Hematopoietic multipotent progenitor cell treated with erythropoietin and hydrocortisone succinate and interleukin-3 and kit ligand, for 15 days (in vitro differentiated cells): ENCODE measurements at places on chromosomes 1 and 21.

DNA sequence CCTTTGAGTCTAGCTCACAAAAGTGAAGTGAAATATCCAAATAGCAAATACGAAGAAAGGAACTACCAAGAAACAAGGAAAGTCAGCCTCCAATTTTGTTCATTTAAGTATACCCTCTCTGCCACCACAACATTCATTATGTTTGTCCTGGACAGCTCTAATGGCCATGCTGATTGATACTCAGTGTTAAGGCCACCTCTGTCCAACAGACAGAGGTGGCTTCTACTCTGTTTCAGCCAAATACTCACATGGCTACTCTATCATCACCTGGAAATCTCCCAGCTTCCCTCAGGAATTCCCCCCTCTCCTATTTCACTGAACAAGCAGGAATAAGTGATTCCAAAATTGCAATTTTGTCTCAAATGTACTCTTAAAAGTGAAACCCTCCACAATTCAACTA lies 10.7 kb downstream of the APP start:
- DNase-seq = no peak

DNA sequence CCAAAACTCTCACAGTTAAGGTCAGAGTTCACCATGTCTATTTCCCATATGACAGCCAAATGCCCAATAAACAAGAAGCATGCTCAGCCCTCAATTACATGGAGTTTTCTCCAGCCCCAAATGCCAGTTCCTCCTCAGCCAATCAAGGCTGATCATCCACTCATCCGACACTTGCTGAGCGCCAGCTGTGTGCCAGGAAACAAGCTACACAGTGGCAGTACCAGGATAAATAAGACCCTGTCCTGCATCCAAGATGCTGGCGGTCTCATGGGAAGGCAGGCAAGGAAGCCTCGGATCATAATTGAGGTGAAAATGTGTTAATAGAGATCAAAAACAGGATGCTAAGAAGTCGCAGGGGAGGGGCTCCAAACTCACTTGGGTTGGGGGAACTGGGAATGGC lies 7.7 kb downstream of the ZBTB17 start:
- DNase-seq = no peak

DNA sequence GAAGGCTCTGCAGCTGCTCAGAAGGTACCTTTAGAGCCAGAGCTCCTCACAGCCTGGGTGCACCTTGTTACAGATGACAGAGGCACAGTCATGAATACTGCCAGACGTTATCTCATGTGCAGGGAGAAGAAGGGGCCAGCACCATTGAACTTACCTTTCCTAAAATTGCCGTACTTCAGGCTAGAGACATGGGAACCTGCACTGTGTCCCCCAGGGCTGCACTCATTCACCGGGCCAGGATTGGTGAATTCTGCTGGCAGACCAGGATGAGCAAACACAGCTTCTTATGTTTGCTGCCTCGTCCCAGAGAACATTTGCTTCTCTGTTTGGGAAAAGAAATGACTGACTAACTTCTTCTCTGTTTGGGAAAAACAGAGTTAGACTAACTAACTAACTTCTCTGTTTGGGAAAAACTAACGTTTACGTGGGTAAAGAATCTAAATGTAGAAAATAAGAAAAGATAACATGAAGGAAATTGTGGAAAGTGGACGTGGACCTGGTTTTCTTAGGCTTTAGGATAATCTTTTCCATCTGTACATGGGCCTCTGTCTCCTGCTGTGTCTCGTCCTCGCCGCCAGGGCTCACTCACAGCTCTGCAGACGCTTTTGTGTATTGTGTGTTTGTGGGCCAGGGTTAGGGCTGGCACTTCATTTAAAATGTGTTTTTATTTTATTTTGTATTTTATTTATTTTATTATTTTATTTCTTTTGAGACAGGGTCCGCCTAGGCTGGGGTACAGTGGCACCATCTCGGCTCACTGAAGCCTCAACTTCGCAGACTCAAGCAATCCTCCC lies 9.9 kb downstream of the OBSCN start:
- DNase-seq = no peak

DNA sequence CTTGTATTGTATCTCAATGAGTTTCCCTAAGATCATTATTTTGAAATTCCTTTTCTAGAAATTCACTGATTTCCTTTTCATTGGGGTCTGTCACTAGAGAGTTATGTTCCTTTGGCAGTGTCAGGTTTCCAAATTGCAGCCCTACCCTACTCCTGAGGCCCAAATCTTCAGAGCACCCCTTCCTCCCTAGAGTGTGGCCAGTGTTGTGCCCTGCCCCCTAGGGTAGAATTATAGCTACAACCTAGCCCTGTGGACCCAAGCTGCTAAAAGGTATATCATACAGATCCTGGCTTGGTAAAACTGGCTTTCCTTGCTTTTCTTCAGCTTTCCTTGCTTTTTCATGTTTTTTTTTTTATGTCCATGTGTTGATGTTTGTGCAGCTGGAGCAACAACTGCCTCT lies 60.7 kb downstream of the DIPK1A start:
- DNase-seq = no peak

- DNase-seq = no peak
These were observed 31.6 kb upstream of the NBL1 start for GRCh38 chr1:19612530-19612929.

GRCh38 chr1:202682477-202682876 lies 27.8 kb downstream of the SYT2 start:
- DNase-seq = no peak

GRCh38 chr1:85179522-85179921 lies 21.3 kb downstream of the SYDE2 start:
- no peak for DNase-seq

DNA sequence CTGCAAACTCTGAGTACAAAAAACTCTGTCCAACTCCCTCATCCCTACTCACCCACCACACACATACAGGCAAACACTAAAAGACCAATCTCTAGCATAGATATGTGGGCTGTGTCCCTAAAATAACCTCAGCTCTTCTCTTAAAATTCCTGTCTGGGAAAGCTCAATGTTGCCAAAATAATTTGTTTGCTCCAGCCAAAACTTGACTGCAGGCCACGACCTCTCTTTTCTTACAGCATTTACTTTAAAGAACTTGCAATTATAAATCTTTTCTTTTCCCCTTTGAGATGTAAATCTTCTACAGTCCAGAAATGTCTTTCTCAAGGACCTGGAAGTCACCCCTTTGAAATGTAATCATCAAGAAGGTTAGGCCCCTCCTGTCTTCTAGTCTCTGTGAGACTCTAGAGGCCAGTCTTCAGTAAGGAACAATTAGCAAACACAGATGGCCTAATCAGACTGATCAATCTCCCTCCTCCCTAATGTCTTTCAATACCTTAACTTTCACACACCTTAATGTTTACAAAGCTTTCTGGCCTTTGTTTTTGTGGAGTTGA lies 483.6 kb upstream of the RGS18 start:
- no peak for DNase-seq

DNA sequence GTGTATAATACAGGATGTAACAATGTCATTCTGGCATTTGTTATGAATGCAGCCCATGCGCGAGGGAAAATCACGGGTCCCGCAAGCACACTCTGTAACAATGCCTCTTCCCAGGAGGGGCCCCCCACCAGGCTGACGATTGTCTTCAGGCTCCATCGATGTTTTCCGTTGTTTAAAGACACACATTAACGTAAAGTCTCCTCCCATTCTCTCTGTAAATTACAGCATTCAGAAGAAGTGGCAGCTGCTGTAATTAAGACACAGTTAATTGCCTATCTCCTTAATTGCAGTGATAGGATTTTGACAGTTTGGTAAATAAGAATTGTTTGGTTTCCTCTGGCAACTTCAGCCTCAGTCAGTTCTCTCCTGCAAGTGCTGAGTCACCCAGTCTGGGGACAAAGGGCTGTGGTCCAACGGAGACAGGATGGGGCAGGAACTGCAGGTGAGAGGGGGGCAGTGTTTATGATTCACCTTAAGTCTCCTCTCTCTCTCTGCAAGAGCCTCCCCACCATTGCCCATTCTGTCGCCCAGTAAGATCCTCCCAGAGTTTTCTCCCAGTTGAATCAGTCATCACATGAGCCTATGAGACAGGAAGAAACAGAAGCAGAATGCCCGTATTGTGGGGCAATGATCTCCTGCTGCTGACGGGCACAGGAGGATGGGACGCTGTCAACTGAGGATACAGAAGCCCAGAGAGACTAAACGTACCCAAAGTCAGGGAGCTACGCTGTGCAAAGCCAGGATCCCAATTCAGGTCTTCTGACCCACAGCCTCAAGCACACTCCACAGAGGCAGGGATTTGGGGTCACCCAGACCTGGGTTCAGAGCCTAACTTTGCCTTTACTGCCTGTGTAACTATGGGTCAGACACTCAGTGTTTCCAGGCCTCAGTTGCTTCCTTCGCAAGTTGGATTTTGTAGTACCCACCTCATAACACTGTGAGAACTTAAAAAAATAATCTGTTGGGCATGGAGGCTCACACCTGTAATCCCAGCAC lies 110.0 kb downstream of the ADSS2 start:
- DNase-seq = no peak

DNA sequence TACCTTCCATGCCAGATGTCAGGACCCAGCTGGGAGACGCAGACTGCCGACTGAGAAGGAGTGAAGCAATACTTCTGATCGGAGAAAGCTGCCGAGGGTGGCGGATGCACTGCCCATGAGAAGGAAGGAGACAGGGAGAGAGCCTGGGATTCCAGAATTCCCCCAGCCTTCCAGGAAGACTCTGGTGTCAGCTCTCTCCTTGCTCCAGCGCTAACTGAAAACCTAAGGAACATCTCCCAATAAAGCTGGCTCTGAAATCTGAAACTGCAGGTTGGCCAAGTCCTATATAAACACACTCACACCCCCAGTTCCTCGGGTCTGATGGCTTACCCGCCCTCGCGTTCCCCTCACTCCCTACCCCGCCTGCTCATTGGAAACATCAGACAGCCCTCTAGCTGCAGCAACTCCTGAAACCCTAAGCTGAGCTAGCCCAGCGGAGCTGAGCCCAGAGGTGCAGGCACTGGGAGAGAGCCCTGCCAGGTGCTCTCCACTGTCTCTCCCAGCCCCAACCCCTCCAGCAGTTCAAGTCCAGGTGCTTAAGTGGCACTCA lies 52.3 kb downstream of the PLEKHA6 start:
- no peak for DNase-seq

- no peak for DNase-seq
These were observed 263.6 kb upstream of the USP24 start for GRCh38 chr1:55478742-55479141.

DNA sequence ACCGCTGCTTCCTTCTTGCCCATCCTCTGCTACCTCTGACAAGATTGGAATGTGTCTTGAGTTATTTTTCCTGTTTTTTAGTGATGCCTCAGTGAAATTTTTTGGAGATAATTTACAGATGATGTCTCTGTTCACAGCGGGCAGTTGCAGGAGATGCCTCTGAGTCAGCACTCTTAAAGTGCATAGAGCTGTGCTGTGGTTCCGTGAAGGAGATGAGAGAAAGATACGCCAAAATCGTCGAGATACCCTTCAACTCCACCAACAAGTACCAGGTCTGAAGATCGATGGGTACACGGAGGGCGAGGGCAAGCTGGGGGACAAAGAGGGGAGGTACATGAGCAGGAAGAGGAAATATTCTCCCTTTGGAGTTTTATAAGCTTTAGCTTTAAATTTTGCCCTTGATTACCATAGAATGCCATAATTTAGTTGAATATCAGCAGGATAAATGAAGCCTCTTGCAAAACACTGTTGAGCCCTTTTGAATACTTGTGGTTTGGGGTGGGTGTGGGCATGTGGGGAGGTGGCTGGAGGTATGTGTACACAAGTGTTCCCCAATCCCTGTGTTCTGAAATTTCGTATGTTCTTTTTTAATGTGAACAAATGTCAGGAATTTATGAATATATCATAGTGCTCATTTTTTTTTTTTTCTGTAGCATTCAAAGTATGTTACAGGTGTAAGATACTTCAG lies 19.8 kb downstream of the ATP1A1 start:
- no peak for DNase-seq

DNA sequence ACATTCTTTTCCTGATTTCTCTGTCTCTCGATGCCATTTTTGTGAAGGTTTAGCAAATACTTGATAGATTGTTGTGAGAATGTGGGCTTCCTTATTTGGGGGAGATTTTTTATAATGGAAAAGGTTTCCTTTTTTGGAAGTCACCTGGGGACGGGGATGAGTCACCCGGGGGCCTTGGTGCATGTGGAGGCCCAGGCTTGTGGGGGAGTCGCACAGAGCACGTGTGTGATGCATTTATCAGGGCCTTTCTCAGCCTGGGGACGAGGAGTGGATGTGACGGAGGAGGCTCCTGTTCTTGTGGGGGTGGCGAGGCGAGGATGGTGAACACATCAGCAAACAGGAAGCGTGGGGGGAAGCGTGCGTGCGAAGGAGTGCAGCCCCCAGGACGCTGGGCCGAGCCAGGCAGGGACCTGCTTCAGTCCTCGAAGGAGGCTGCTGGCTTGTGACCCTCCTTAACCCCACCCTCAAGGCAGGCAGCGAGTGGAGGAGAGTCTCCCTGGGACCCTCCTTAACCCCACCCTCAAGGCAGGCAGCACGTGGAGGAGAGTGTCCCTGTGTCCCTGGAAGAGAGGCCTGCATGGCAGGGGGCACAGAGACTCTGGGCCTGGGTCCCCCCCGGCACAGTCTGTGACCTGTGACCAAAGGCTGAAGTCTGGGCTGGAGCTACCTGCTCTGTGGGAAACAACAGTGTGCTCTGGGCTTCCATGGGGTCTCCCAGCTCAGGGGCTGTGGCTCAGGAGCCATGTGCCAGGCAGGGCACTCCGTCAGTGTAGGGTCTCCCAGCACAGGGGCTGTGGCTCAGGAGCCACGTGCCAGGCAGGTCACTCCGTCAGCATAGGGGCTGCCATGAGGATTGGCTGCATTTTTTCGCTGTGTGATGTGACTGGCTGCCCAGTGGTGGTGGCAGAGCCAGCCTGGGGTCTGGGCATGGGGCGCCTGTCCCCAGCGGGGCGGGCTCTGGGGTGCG lies 57.2 kb downstream of the AGPAT3 start:
- DNase-seq = no peak

GRCh38 chr1:64487061-64487460 lies 17.1 kb downstream of the CACHD1 start:
- DNase-seq = no peak

- no peak for DNase-seq
These were observed 51.7 kb downstream of the COL18A1 start for GRCh38 chr21:45456584-45457160.

DNA sequence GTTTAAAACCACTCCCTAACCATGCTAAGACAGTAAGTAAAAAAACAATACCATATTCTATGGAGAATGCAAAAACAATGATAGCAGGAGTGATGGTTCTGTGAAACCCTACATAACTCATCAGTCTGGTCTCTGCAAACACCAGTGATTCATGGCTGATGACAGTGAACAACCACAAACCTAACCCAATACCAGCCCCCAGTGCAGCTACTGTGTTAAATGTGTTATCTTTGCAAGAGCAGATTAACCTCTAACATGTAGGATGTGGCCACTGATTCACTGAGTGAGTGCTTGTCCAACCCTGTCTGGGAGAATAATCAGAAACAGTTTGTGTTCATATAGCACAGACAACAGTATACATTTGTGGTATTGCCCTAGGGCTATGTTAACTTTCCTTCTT lies 100.2 kb upstream of the COG2 start:
- DNase-seq = no peak
